ENCODE measurements at places on chromosomes 2 and 18.
A peak's percentile ranks its signal among the peaks of the same experiment; 100 is the strongest.

GRCh38 chr18:666177-666576, 8.7 kb downstream of the TYMS start:
- DNase-seq, result no peak

GRCh38 chr18:36527051-36527450, 229.5 kb downstream of the FHOD3 start:
- no peak for DNase-seq

DNA sequence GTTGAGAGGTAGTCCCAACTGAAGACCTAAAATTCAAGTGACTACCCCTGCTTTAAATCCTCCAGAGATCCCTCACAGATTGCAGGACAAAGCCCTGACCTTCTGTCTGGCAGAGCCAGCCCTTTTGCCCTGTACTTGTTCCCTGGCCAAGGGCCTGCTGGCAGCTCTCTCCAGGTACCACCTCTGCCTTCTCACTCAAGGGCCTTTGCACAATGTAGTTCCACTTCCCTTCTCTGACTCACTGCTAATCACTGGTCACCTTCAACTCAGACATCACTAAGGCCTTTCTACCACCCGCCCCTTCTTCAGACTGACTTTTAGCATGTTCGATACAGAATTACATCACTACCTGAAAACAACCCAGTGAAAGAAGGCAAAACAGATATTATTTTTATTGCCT, 411.0 kb downstream of the TMEM182 start:
- no peak for DNase-seq

DNA sequence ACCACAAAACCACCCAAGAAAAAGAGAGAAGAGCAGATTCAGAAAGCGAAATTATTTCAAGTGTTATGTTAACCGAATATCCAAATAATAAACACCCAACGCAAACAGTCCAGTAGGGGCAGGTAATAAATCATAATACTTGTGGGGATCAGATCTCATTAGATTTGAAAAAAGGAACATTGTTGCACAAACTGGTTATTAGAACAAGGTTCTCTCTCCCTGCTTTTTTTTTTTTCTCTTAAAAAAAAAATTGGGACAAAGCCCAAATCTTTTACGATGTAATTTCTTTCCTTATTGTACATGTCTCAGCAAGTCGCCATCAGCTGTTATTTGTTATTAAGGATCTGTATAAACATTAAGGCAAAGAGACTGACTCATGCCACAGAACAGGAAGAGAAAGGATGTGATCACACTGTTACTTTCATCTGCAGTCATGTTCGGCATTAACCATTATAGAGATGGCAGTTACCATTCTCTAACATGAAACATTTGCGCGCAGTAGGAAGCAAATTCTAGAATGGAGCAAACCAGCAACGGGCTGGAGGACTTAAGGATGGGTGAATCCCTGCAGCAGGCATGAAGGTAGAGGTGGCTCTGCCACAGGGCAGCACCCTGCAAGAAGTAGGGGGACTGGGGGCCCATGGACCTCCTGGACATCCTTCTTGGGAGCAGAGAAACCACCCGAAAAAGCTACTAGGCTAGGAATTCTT, 42.0 kb downstream of the EPHA4 start:
- DNase-seq, result peak; percentile 48

GRCh38 chr18:7789856-7790552, 222.9 kb downstream of the PTPRM start:
- DNase-seq, result no peak

DNA sequence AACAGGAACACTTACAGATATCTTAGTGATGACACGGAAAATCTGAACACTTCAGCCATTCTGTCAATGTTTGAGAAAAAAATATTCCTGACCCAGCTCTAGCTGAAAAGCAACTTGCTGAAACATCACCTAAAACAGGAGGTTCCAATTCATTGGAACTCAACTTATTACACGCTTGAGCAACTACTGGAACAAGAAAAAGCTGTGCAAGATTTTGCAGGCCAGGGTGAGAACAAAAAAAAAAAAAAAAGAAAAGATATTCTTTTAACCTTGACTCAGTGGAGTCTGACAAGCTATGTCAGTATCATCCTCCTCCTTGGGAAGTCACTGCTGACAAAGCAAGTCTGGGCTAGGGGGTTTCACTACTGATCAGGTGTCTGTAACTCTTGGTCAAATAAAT, 351.0 kb downstream of the SS18 start:
- DNase-seq, result no peak

DNA sequence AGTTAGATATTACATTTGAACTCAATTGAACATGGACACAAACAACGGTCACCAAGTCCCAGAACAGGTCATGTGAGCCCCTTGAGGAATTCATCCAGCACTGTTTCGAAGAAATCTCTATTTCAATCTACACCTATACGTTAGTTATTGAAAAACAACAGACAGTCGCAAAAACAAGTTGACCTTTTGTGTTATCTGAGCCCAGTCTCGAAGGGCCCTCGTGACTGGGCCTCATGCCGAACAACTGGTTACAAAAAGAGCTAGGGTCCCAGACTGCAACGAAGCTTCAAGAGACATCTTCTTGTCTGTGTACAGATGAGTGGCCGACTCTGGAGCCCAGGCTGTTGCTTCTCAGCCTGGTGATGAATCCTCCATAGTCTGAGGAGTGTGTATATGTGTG, 5.3 kb upstream of the DSG2 start:
- no peak for DNase-seq

DNA sequence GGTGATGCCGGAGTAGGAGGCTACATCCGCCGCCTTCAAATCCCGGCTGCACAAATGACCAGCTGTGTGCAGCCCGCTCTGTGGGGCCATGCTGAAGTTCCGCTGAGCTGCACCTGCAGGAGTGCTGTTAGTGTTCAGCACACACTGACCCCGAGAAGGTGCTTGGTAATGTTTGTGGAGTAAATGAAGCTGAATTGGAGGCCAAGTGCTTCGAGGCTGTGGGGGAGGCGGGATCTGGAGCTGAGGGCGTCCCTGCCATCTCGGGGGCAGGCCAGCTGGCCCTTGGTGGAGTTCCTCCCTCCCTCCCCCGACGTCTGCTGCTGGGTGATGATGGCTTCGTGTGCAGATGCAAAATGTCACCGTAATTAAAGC, 23.2 kb downstream of the KCNF1 start:
- DNase-seq, result no peak

DNA sequence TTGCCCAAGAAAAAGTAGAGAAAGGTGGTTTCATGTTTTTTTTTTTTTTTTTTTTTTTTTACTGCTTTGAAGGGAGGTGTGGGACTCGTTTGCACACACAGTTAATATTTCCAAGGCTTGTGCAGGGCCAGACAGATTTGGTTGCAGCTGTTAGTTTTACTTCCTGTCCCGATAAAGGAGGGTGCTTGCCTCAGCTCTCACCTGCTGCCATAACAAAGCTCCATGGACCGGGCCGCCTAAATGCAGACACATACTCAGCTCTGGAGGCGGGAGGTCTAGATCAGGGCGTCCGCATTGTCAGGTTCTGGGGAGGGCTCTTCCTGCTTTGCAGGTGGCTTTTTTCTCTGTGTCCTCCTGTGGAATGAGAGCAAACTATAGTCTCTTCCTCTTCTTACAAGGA, 69.9 kb downstream of the ODC1 start:
- no peak for DNase-seq

DNA sequence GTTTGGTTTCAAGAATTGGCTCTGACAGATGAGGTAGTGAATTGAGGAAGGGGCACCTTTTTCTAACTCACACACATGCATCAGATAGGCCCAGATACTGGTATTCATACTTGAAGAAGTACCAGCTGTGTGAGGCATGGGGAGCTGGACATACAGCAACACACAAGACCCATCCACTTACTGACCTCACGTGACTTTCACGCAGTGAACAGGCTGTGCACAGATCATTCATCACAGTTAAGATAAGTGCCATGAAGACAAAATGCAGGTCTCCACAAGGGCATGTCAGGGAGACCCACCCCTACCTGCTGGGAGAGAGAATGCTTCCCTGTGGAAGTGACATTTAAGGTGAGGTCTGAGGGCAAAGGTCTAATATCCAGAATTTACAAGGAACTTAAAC, 38.6 kb downstream of the SP110 start:
- DNase-seq, result no peak

DNA sequence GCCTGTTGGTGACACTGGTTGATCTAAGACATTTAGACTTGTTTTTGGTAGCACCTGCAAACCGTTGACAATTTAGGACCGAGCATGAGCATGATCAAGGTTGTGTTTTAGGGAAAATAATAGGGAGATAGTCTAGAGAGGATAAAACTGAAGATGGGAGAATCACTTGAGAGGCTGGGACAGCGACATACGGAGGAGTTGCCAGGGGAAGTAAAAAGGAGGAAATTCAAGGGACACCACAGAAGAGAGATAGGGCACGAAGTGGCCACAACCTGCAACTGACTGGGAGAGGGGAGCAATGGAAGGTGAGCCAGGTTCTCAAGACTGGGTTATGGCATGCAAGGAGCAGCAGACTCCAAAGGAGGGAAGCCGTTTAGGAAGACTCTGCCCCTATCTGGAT, 1.4 kb upstream of the ATP8B1 start:
- no peak for DNase-seq

DNA sequence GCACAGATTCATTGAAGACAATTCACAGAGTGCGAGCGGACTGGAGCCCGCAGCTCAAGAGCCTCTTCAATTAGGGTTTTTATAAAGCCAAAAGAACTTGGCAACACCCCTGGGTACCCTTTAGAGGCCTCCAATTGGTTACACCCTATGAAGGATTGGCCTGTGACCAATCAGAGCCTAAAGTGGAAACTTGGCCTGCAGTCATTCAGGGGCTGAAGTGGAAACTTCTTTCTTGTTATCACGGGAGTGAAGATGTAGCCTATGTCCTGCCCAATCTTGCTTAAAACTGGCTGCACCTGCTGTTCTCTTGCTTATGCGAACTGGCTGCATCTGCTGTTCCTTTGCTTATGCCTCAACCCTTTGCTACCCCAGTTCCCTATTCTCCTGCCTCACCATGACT, 1.8 kb upstream of the HJURP start:
- no peak for DNase-seq

GRCh38 chr18:37516361-37516853, 49.2 kb downstream of the CELF4 start:
- no peak for DNase-seq

- DNase-seq, result peak; percentile 34
Observed at GRCh38 chr2:44324971-44325426, 36.3 kb downstream of the PREPL start.

DNA sequence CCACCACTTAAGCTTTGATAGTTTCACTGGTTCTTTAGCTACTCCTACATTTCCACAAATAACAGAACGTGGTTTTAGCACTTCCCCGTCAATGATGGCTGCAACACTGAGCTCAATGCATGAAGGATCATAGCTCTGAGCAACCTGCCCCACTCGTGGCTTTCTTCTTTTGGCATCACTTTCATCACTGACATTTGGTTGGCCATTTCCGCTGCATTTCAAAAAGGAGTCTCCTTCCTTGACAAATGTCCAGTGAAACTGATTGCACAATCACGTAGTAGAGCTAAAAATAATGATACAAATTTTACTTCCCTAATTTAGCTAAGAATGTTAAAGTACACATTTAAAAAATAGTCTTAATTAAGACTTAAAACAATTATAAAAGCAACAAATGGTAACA, 205.2 kb upstream of the HDAC4 start:
- DNase-seq, result no peak

DNA sequence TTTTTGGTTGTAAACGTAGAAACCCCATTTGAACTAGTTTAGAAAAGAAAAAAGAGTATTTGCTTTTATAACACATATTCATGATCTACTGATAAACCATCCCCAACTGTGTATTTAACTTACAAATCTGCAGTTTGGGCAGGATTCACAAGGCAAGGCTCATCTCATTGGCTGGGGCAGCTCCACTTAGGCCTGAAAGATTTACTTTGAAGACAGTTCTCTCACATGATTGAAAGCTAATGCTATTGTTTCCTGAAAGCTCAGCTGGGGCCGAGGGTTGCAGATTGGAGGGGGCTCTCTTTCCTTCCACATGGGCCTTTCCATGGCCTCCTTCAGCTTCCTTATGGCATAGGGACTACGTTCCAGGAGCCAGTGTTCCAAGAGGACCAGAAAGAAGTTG, 47.4 kb downstream of the ARHGAP15 start:
- DNase-seq, result no peak

DNA sequence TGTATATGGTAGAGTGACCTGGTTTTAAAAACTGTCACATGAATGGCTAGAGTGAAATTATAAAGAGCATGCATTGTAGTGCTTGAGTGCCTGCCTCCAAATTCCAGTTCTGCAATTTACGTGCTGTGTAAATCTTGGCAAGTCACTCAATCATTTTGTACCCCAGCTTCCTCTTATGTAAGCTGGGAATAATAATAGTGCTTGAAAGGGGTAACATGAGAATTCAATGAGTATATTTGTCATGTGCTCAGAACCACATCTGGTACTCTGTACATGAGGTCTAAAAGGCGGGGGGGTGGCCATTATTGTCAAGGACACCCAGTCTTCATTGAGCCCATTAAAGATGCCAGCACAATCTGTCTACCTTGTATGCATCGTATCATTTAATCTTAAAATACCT, 214.8 kb downstream of the MC4R start:
- DNase-seq, result no peak

DNA sequence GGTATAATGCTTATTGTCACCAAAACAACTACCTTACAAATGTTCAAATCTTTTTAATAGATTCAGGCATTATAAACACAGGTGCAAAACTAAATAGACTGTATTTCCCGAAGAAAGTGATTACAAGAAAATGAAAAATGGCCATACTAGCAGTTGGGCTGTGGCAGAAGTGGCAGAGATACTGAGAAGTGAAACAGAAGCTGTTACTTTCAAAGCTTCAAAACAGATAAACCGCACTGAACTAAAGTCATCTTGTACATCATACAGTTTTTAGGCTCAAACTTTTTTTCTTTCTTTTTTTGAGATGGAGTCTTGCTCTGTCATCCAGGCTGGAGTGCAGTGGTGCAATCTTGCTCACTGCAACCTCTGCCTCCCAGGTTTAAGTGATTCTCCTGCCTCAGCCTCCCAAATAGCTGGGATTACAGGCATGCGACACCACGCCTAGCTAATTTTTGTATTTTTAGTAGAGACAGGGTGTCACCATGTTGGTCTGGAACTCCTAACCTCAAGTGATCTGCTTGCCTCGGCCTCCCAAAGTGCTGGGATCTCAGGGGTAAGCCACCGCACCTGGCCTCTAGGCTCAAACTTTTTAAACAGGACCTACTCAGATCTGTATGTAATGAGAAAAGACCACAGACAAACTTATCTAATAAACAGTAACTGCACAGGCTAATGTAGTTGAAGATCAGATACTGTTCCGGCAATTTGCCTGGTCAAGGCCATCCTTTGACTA, 77.9 kb upstream of the SATB2 start:
- no peak for DNase-seq

DNA sequence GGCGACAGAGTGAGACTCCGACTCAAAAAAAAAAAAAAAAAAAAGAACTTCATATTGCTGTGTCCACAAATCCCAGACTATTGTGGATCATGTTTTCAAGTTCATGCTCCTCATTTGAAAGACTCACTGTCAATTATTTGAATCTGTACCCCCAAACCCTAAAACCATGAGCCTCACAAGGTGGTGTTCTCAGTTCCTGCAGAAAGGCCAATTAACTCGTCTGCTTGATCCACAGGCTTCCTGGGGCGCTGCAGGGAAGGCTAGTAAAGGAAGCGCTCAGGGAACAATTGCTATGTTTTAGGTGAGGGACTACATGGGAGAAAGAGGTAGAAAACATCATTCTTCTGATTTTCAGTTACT, 396.8 kb upstream of the NETO1 start:
- no peak for DNase-seq
